ENCODE measurements at places on chromosomes 16 and 17.

DNA sequence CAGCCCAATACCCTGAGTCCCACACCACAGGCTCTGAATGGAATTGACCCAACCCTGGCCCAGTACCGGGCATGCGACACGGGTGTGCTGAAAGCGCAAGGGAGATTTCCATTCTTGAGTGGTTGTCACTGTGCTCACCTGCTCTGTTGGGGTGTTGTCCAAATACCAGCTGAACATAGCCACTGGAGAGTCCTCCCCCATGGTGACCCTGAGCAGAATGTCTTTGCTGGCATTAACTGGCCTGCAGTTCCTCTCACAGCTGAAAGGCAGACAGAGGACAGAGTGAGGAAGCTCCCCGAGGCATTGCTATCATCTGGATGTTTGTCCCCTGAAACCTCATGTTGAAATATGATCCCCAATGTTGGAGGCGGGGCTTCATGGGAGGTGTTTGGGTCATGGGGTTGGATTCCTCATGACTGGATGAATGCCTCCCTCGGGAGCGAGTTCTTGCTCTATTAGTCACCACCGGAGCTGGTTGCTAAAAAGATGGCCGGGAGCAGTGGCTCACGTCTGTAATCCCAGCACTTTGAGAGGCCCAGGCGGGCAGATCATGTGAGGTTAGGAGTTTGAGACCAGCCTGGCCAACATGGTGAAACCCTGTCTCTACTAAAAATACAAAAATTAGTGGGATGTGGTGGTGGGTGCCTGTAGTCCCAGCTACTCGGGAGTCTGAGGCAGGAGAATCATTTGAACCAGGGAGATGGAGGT lies 57.3 kb upstream of the BCO1 start:
- DNase-seq, result no peak

DNA sequence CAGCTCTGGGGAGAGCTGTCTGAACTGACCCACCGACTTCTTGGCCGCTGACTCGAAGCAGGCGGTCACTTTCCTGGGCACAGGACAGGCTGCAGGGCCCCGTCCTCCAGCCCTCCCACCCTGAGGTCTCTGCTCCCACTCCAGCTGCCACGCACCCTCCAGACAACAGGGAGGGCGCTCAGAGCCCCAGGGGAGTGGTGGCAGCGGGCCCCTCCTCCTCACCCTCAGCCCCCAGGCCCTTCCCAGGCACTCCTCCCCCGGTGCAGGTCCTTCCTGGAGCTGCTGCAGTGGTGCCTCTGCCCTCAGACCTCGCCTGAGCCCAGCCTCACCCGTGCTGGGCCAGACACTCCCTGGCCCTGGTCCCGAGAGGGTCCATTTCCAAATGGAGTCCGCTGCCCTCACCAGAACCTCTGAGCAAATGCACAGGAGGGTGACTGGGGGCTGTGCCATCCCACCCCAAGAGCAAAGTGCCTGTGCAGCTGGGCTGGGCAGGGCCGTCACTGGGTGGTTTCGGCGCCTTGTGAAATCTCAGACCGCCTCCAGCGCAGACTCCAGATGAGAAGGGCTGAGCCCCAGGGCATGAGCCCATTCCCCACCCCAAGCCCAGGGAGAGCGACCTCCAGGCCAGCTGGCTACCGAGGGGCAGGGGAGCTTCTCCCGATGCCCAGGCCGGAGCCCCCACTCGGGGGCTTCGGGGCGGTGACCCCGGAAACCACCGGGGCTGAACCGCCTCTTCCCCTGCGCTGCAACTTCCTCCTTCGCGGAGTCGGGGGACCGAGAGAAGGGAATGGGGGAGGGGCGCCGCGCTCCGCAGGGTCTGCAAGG lies 717 bp downstream of the CYBA start:
- DNase-seq, result no peak

- no peak for DNase-seq
Observed at GRCh38 chr16:10003486-10003885, 178.7 kb downstream of the GRIN2A start.

GRCh38 chr17:70752966-70753467 lies 583.7 kb downstream of the KCNJ2 start:
- no peak for DNase-seq

DNA sequence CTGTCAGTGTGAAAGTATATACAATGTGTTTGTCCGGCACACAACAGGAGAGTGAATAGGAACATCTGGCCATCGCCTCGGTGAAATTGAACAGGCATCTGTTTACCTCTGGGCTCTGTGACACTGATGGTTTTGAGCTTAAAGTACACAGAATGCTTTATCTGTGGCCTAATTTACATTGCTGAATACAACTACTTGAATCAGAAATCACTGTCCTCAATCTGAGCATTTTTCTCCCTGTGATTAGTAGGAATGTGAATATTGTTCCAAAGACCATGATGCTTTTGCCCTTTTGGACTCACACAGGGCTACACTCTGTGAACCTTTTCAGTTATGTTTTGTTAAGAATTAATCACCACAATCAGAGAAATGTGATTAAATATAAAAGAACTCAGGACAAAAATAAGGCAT lies 323.0 kb upstream of the TBX2 start:
- DNase-seq, result no peak

DNA sequence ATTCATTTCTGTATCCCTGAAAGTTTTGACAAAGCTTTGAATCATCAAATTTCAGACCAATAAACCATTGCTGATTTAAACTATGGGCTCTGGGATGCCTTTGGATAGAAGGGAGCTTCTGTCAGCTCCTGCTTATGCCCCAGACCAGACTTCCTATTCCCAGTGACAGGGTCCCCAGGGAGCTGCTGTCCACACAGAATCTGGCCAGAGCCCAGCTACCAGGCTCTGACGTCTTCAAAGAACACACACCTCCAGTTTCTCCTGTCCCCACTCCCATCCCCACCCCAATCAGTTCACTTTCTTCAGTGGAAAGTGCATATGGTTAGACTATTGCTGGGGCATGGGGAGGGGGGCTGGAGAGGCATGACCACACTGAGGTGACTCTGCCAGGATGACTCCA lies 51.6 kb upstream of the SREBF1 start:
- DNase-seq, result no peak

- no peak for DNase-seq
Observed at GRCh38 chr16:24007391-24007790, 171.6 kb downstream of the PRKCB start.

- no peak for DNase-seq
Observed at GRCh38 chr16:71895679-71896365, 491 bp downstream of the IST1 start.

GRCh38 chr16:6510261-6510660 lies 822.4 kb upstream of the RBFOX1 start:
- DNase-seq, result no peak

- no peak for DNase-seq
Observed at GRCh38 chr17:1180958-1181752, 1.4 kb upstream of the ABR start.

GRCh38 chr17:72974605-72975232 lies 117.8 kb downstream of the SLC39A11 start:
- no peak for DNase-seq

DNA sequence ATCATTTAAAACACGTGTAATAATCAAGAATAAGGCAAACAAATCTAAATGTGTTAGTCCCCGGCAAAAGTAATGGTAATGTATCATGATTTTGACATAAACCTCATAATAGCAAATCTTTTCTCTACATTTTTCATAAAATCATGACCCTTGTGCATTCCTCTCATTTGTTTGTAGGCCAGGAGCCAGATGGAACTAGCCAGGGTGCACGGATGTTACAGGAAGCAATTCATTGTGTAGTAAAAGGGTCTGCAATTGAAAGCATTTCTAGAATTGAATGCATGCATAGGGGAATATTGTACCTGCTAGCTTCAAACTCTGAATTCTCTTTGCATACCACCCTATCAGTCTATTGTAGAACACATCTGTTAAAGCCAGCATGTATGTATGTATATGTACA lies 66.6 kb downstream of the CNTNAP4 start:
- no peak for DNase-seq

DNA sequence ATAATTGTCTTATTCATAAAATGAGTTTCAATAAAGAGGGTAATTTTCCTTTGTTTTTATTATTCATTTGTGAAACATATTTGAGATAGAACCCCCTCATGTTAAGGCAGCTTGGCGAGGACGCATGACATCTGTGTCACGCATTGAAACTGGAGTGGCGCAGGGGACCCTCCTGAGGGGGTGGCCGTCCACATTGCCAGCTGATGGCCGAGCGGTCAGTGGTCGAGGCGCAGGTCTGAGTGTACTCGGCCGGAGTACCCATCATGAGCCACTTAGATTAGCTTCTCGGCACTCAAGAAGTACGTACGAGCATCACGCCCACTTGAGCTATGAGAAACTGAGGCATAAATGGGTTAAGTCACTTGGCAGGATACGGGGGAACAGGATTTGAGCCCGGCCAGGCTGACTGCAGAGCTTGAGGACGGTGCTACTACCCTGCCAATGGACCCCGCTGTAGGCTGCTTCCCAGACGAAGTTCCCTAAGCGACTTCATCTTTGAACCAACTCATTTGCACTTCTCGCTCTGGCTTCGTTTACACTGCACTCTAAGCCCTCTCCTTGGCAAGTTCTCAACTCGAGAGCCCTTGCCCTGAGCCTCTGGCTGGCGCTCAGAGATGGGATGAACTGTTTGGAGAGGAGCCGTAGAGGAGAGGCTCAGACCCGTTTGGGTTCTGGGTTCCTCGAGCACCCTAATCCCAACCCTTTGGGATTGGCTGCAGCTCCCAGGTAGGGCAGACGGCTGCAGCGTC lies 91.8 kb downstream of the SDK2 start:
- no peak for DNase-seq

DNA sequence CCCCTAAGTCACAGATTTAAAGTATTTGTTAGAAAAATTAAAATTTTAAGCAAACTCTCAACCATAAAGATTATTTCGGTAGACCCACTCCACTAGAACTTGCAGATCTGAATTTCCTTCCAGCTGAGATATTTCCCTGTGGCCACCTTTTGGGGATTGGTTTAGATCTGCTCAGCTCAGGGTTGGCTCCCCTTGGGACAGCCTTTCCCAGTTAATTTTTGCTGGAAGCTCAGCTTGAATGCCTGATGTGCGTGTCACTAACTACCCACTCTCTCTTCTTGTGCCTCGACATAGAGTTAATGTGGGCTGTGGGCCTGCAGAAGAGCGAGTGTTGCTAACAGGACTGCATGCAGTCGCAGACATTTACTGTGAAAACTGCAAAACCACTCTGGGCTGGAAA lies 57.6 kb downstream of the YPEL2 start:
- DNase-seq, result no peak

GRCh38 chr17:9051561-9051960 lies 30.3 kb downstream of the NTN1 start:
- no peak for DNase-seq

DNA sequence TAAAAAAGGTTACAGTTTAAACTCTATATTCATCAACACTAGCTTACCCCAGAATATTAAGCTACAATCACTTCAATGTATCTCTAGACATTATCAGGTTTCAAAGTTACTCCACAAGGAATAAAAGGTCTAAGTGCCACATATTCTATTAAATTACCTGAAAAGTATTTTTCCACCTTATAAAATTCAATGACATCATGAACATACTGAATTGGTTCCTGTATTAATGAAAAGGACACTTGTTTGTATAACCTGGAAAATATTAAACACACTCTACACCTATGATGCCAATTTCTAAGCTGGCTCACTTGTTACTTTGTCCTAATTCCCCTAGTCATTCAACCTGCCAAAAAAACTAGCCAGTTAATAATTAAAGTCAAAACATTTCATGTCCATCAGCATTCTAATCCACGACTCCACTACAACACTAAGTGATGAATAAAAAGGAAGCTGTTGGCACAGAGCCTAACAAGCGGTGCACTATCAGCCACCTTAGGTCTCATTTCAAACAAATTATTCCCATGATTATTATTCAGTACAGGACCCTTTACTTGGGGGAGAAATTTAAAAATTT lies 12.2 kb downstream of the MED13 start:
- DNase-seq, result no peak

DNA sequence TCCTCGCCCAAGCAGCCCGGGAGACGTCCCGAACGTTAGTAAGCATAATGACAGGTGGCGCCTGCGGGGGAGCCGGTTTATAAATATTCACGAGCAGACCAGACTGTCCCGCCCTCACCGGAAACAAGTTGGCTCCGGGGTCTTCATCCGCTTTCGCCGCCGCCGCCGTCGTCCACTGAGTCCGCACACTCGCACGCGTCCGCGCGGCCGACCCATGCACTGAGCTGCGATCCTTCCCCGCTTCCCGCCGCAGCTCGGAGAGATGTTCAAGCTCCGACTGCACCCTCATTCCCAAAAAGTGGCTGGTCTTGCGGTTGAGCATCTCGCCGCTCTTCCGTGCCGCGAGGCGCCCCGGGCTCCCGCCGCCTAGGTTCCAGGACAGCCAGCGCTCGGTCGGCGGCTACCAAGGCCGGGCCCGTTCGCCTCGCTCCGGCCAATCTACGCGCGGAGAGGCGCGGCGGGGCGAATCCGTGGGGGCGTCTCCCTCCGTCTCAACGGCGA lies 385 bp downstream of the CFAP119 start:
- no peak for DNase-seq

- no peak for DNase-seq
Observed at GRCh38 chr17:1313270-1314005, 34.0 kb downstream of the TRARG1 start.

- DNase-seq, result no peak
Observed at GRCh38 chr17:3512505-3513171, 36.8 kb downstream of the ASPA start.

DNA sequence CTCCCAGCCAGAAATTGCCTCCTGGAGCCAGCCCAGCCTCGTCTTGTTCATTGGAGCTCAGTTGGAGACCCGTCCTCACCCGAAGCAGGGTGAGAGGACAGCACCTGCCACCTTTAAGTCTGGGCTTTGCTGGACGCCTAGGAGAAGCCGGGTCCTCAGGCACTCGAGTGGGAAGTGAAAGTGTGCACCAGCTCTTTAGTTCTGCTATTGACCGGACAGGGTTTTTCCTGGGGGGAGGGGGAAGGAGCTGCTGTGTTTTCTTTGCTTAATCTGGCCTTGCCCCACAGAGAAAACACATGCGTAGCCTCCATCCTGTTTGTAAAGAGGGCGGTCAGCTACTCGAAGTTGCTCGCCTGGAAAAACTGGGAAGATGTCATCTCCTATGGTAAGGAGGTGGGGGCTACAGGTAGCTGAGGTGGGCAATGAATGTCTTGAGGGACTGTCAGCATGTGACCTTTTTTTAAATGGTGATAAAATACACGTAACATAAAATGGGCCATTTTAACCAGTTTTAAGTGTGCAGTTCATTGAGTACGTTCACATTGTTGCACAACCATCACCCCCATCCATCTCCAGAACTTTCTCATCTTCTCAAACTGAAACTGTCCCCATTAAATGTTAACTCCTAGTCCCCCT lies 34.4 kb downstream of the CMIP start:
- no peak for DNase-seq

DNA sequence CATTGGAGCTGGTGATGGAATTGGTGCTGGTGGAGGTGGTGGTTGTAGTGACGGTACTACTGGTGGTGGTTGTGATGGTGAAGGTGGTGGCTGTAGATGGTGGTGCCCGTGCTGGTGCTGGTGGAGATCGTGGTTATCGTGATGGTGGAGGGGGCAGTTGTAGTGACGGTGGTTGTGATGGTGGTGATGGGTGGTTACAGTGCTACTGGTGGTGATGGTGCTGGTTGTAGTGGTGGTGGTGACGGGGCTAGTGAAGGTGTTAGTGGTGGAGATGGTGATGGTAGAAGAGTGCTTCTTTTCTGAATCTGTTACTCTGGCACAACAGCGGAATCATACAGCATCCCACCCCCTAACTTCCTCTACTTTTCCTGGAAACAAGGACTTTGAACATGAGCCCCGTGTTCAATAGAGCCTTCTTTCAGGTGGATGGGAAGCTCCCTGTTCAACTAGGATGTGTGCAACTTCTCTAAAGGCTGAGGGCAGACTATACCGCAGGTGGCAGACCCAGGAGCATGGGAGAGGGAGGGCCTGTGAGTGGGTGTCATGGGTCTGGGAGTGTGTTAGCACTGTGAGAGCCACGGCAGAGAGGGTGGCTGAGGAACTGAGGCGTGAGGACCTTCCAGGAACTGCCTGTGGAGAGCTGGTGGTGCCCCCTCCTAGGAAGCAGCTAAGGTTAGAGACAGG lies 8.2 kb downstream of the TBX21 start:
- DNase-seq, result no peak
